ENCODE measurements at places on chromosomes 3 and 15.
A peak's percentile ranks its signal among the peaks of the same experiment; 100 is the strongest.

GRCh38 chr3:119626196-119626595, 28.5 kb downstream of the PLA1A start:
- no peak for DNase-seq

GRCh38 chr3:174089592-174089991, 692.0 kb downstream of the NLGN1 start:
- no peak for DNase-seq

DNA sequence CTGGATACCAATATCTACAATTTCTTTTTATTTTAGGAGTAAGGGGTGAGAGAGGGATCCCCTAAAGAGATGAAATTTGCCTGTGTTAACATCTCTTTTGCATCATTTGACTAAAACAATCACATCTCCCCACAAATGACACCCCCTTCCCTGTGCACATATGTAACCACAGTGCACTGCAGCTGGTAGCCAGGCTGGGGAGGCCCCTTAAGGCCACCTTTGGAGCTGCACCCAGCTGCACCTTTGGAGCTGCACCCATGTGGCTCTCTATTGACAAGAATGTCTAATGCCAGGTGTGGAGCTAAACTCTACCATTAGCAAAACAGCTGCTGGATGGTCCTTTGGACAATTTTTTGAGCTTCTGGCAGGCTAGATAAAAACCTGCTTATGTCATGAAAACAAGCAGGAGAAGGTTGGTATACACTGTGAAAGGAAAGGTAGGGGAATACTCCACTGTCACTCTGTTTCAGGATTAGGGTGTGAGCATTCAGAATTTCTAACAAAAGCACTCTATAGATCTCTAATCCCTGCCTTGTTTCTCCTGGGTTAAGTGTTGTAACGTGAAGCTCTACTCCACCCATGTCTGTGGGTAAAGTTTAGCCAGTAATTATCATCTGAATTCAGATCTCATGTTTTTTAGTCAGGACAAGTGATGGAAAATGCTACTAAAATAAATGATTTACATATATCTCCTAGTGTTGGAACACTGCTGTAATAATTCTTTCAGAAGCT, 52.1 kb downstream of the TFG start:
- no peak for DNase-seq

DNA sequence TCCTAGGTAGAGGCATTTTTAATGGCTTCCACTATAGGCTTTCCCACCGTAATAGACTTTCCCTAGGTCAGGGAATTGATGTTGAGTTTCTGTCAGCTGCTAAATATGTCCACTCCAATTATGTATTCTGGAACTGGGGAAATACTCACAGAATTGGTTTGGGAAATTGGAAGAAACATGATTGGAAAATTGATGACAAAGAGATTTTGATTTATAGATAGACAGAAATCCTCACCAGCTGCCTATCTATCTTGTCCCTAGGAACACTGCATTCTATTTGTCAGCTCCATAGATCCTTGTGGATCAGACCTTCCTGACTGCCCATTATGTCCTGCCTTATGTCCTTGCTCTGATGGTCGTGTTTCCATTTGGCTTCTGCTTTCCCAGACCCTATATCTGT, 75.6 kb upstream of the TNIK start:
- no peak for DNase-seq

DNA sequence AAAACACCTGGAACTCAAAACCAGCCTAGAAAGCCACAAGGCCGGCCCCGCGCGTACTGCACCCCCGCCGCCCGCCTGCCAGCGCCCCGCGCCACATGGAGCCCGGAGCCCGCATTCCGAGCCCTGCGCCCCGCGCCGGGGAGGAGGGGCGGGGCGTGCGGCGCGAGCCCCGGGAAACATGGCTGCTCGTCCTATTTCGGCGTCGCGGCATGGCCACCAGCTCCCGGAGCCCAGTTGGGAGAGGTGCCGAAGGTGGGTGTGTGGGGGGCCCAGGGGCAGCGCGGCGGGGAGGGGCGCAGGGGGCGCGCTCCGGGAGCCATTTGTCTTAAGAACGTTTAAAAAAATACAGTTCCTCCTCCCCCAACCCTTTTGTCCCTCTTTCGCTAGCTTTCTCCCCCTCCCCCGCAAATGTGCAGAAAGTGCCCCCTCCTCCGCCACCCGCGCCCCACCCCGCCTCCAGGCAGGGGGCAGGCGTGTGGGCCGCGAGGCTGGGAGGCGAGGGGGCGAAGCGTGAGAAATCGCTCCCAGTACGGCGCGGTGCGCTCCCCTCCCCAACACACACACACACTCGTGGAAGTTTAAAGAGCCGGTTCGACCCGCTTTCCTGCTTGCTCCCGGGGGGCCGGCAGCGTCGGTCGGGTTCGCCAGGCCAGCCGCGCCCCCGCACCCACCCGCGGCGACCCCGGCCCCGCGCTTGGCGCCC, 2.5 kb downstream of the ANP32A start:
- peak; percentile 78 for DNase-seq

GRCh38 chr15:71440489-71441110, 325.3 kb downstream of the THSD4 start:
- DNase-seq: no peak

GRCh38 chr3:7385635-7386034, 524.7 kb downstream of the GRM7 start:
- DNase-seq: no peak

Measured in activated CD4-positive, alpha-beta T cell treated with anti-CD3 and anti-CD28 coated beads, Interleukin-2, amount 50 U/mL, for 4 hours (primary cell).